ENCODE measurements at places on chromosomes 7 and 10.

- no peak for DNase-seq
These were observed 115.5 kb upstream of the DIP2C start for GRCh38 chr10:804787-805619.

- peak; percentile 56 for DNase-seq
These were observed 199.5 kb upstream of the PPP2R2D start for GRCh38 chr10:131701131-131701947.

- DNase-seq = no peak
These were observed 427.4 kb upstream of the MGMT start for GRCh38 chr10:129039406-129040370.

GRCh38 chr10:106958589-106959361, 205.7 kb downstream of the SORCS1 start:
- DNase-seq = no peak

DNA sequence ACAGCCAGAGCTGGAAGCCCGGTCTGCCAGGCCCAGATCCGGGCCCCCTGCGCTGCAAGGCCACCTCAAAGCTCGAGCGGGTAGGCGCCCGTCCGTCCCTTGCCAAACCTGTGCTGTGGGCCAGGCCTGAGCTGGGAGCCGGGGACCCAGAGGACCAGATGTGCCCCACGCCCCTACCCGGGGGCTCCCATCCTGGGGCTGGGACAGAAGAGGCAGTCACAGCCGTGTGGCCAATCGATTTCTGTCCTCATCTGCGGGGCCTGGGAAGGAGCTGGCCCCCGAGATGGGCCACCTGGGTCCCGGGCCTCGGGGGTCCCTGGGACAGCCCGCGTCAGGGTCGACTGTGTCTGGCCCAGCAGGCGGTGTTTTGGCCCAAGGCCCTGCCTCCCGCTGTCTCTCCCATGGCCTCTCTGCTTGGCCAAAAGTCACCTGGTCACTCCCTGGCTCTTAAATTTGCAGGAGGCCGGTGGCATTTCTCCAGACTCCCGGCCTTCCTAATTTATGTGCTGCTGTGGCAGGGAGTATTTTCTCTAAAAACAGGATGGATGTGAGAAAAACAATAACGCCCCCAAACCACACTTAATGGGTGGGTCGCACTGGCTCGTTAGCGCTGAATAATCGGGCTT, 63.8 kb downstream of the UNCX start:
- DNase-seq = no peak
